ENCODE measurements at places on chromosomes 5 and 9.

DNA sequence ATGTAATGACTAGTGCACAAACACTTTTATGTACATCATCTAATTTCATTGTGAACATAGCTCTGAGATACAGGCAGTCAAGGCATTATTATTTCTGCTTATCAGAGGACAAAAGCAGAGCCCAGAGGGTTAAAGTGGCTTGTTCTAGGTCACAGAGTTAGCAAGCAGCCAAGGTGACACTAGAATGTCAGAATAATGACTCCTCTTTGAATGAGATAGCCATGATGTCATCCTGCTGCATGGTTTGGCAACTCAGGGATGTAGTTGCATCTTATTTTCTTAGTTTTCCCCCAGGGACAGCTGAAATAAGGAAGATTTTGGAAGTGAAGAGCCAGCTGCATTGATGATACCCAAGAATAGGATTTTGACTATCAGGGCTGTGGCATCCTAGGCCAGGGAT is 54.4 kb downstream of the KCNV2 start:
- no peak for DNase-seq

GRCh38 chr5:105945203-105945972 is 1725.3 kb downstream of the EFNA5 start:
- no peak for DNase-seq

GRCh38 chr9:123772967-123773366 is 157.0 kb downstream of the DENND1A start:
- no peak for DNase-seq

DNA sequence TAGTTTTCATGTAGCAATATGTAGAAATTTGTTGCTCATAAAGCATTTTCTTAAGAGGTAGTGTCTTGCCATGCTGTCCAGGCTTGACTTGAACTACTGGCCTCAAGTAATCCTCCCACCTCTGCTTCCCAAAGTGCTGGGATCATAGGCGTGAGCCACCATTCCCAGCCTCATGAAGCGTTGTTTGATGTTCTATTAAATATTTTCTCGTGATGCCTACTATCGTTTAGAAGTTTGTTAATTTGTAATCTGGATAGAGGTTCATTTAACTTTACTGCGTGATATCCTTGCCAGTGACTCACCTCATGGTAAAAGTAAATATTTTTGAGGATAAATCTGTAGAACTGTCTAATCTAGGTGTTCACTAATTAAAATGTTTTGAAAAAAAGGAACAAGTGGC is 82.6 kb downstream of the VCAN start:
- no peak for DNase-seq

GRCh38 chr5:56264417-56265025 is 31.4 kb upstream of the ANKRD55 start:
- DNase-seq: peak; percentile 12

DNA sequence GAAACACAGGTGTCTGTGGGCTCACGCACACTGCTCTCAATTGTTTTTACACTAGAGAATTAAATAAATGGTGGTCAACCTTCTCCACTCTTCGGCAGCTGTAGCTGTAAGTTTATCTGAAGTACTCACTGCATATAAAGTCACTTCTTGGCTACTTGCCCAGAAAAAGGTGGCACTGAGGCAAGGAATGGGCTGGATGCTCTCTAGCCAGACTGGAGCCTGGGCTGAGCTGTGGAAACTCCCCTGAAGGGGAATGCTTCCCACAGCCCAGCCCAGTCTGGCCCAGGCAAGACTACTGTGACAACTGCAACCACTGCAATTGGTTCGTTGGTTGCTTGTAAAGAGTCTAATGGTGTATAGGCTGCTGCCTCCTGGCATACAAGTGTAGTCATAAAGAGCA is 4.5 kb downstream of the LEAP2 start:
- no peak for DNase-seq
